Stimulated activated CD4-positive, alpha-beta T cell treated with anti-CD3 and anti-CD28 coated beads, Interleukin-12 subunit alpha, Interleukin-12 subunit beta, amount 100 ng/mL, for 4 hours (primary cell): ENCODE measurements at places on chromosomes 5 and 9.

GRCh38 chr9:126523611-126524111 is 90.1 kb upstream of the LMX1B start:
- DNase-seq: no peak

- no peak for DNase-seq
Measured at GRCh38 chr5:134541736-134542376, 16.4 kb downstream of the JADE2 start.

- DNase-seq: no peak
Measured at GRCh38 chr5:61327760-61328753, 4.0 kb upstream of the ZSWIM6 start.

- no peak for DNase-seq
Measured at GRCh38 chr9:122228568-122229484, at the start of gene LHX6. TSS of gene LHX6 (minus strand) at chr9:122228957. CDS start at chr9:122228740, 217 bp downstream.

DNA sequence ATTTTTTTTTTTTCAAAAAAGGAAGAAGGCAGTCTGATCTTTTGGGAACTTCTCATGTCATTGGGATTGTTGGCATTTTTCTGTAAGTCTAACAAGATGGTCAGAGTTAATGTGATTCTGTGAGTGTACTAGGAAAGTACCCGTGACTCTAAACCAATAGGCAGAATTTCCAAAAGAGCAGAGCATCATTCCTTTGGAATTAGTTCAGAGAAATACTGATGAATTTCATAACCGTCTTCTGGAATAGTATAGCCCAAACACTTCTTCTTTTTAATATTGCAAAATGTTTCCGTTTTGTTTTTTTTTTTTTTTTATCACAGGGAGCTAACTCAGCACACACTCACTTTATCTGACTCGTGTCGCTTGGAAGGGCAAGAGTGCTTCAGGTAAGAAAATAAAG is 407.4 kb downstream of the DTWD2 start:
- DNase-seq: no peak

GRCh38 chr9:116337015-116337414 is 183.4 kb downstream of the PAPPA start:
- DNase-seq: no peak
